ENCODE measurements at places on chromosomes 6 and 20. TPM values are rescaled to one million over a fixed set of nuclear protein-coding genes. Genes with fewer than 3 reads are reported as not detected.

Gene APCDD1L
- total RNA-seq = not detected

Gene MUCL3
- total RNA-seq = not detected

Gene PRSS35
- total RNA-seq = not detected

Gene C6orf120
- 18.9 TPM for total RNA-seq

Gene GUCA1A
- 0.18 TPM for total RNA-seq

Gene FYN
- total RNA-seq = 359 TPM

Gene YWHAB
- total RNA-seq = 221 TPM

Gene SRSF12
- total RNA-seq = 0.09 TPM

Gene SLC17A1
- total RNA-seq = 0.32 TPM

Measured in activated T-helper 2 cell treated with anti-CD3 and anti-CD28 coated beads, Interferon-gamma antibody, Interleukin-2, Interleukin-4, amounts not matched to agents 10 μg/mL and 5 μg/mL and 100 μg/mL, durations not matched to agents 14 hours and 24 hours and 36 hours (primary cell).